ENCODE measurements at places on chromosomes 5 and 9. TPM values are rescaled to one million over a fixed set of nuclear protein-coding genes. Genes with fewer than 3 reads are reported as not detected.

GRCh38 chr9:120965344-120966012, 38.9 kb upstream of the TRAF1 start:
- H3K27ac ChIP-seq, result no peak overlapping the region
- H3K4me1 ChIP-seq, result no peaks in the 10 kb centered on the region
- DNase-seq, result no peak
- H3K36me3 ChIP-seq, result no peaks in the 10 kb centered on the region
- peaks cover 16% of the 10 kb centered on the region for H3K27me3 ChIP-seq
- no peak overlapping the region for H3K4me3 ChIP-seq

- no peak within 1 kb of the TSS for H3K27ac ChIP-seq
- H3K4me3 ChIP-seq, result no peak within 1 kb of the TSS
- H3K27me3 ChIP-seq, result no peaks in the 10 kb centered on the region
- no peaks in the 10 kb centered on the region for H3K36me3 ChIP-seq
- peak; percentile 16 for DNase-seq
These were observed at the start of gene CCDC180 for GRCh38 chr9:97307500-97308163. Gene CCDC180 (plus strand): TSS chr9:97307659. CDS start chr9:97308064, 405 bp downstream.

The DRD1 gene
- total RNA-seq, result not detected

The BTF3 gene
- total RNA-seq, result 768 TPM

The PCDHGB1 gene
- total RNA-seq, result not detected

All from activated CD8-positive, alpha-beta T cell treated with anti-CD3 and anti-CD28 coated beads, Interleukin-2, amount 10 ng/mL, durations not matched to agents 7 days and 5 days (primary cell).